ENCODE measurements at places on chromosomes 2 and 18.

- DNase-seq = no peak
Observed at GRCh38 chr2:41886757-41887156, 161.1 kb upstream of the PKDCC start.

- no peak for DNase-seq
Observed at GRCh38 chr2:237223201-237223861, 137.6 kb downstream of the COPS8 start.

DNA sequence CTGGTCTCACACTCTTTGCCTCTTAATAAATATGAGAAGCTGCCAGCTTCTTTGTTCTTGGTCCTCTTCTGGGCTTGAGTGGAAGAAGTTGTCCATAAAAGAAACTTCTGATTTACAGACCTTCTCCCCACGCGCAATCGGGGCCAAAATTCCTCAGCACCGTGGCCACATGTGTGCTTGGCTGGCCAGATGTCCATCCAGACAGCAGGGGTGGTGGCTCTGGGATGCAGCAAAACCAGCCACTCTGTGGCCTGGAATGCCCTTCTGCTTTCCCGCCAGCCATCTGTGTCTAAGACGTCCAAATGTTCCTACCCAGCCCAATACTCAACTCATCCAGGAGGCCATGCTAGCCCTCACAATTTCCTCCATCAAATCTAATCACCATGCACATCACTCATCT, 250.8 kb downstream of the EN1 start:
- DNase-seq = no peak

GRCh38 chr2:183123117-183123958, 905 bp upstream of the NUP35 start:
- no peak for DNase-seq

- no peak for DNase-seq
Observed at GRCh38 chr2:205783872-205784499, 101.7 kb downstream of the NRP2 start.

DNA sequence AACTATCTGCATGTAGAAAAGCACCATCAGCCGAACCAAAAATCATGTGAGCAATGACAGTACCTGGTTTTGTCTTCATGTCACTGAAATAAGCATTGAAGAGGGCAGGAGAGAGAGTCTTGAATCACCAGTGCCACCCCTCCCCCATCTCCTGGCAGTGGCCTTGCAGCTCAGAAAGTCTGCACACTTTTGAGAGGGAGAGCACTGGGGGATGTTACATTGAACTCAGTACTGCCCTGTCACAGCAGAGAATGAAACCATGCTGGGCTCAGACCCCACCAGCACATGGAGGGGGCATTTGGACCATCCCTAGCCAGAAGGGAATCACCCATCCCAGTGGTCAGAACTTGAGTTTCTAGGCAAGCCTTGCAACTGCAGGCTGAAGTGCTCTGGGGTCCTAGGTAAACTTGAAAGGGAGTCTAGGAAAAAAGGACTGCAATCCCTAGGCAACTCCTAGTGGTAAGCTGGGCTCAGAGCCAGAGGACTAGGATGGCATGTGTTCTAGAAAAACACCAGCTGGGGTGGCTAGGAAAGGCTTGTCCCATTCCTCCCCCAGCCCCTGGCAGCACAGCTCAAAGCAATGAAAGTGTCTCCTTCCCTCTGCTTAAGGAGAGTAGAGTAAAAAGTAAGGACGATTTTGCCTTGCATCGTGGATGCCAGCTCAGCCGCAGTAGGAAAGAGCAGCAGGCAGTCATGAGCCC, 259.9 kb upstream of the MYT1L start:
- DNase-seq = no peak

Data from activated effector memory CD4-positive, alpha-beta T cell treated with Interleukin-2 at 50 U/mL for 16 hours (primary cell).